CD8-positive, alpha-beta memory T cell (primary cell): ENCODE measurements at places on chromosomes 11 and 22. TPM values are rescaled to one million over a fixed set of nuclear protein-coding genes. Genes with fewer than 3 reads are reported as not detected.

DNA sequence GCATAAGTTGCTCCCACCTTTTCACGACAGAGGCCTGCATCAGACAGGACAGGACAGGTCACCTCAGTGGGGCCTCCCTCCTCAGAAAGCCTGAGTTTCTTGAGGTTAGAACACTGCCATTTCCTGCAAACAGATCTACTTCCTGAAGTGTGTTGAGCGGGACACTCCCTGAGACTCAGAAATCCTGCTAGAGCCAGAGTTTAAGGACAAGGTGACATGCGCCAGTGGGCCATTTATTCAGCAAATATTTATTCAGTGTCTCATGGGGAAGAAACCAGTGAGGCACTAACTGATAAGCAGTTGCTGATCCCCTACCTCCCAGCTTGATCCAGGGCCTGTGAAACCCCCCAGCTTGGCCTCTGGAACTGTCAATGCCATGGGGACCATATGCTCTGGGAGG lies 454.6 kb downstream of the SOX6 start:
- no peaks in the 10 kb centered on the region for H3K36me3 ChIP-seq
- no peaks in the 10 kb centered on the region for H3K27me3 ChIP-seq
- no peaks in the 10 kb centered on the region for H3K4me1 ChIP-seq
- no peak overlapping the region for H3K4me3 ChIP-seq
- DNase-seq = no peak

DNA sequence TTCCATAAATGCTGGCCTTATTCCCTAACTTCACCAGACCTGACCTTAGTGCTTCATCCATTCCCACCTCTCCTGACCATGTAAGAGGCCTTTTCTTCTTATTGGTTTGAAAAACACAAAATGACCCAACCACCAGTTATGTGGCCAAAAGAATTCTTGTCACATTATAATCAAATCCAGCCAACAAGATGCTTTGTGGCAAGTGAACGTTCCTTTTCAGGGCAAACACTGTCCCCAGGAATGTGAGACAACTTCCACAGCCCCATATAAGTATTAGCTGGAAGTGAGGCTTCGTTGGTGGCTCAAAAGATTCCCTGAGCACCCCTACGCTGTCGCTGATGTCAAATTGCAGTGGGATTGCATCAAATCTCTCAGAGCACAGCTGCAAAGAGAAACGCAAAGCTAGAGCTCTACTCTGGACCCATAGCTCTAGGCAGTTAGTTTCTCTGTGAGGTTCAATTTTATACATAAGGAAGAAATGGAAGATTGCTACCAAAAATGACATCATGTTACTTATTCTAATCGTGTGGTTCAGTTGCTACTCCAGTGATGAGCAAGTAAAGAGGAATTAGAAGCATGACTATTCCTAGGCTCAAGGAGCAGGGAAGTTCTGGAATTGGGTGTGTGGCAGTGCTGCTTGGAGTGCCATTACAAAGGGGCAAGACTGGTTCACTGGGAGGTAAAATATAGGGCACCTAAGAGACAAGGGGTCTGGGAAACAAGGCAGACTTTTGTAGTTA lies 26.1 kb downstream of the GLYATL1 start:
- no peaks in the 10 kb centered on the region for H3K27me3 ChIP-seq
- no peaks in the 10 kb centered on the region for H3K36me3 ChIP-seq
- no peak overlapping the region for H3K4me3 ChIP-seq
- no peak overlapping the region for H3K27ac ChIP-seq

GRCh38 chr11:117187799-117188481 lies 9.4 kb downstream of the SIDT2 start:
- H3K36me3 ChIP-seq = peaks cover 9% of the 10 kb centered on the region
- H3K27me3 ChIP-seq = no peaks in the 10 kb centered on the region
- no peak overlapping the region for H3K27ac ChIP-seq
- H3K4me3 ChIP-seq = no peak overlapping the region

DNA sequence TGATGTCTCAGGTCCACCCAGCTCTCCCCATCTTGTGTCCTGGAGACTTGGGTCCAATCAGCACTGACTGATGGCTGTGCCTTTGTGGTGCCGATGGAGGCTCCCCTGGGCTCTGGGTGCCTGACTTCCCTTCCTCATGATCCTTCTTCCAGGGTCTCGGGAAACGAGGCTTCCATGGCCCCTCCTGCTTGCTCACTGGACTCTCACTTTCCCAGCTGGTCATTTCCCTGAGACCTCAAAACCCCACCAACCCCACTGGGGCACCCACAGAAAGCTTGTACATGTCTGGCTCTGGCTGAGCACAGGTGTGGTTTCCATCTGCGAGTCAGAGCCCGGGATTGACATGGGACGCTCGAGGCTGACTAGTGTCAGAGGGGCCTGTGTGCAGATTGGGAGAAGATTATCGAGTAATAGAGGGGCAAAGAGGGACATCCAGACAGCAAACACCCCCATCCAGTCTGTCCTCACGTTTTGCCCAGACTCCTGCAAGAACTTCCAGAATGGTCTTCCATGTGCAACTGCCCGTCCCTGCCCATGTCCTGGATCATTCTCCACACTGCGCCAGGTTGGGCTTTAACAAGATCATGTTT lies 15.1 kb downstream of the APOL1 start:
- peaks cover 5% of the 10 kb centered on the region for H3K36me3 ChIP-seq
- no peak overlapping the region for H3K27ac ChIP-seq
- DNase-seq = no peak
- H3K4me1 ChIP-seq = no peaks in the 10 kb centered on the region
- no peak overlapping the region for H3K4me3 ChIP-seq

DNA sequence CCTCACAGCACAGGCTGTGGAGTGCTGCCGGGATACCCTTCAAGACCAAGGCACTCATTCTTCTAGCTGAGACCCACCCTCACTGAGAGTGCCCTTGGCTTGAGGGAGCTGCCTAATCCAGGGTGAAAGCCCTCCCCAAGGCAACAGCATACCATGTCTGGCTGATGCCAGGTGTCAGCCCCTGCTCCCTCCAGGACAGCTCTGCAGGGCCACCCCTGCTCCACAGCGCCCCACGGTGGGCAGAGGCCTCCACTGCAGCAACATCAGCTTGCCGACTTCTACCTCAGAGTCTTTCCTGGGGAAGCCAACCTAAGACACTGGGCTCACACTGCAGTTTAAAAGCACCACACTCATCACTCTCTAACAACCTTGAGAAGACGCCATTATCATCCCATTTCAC lies 29.0 kb downstream of the TTLL1 start:
- no peaks in the 10 kb centered on the region for H3K27me3 ChIP-seq
- no peak overlapping the region for H3K4me3 ChIP-seq
- H3K4me1 ChIP-seq = no peaks in the 10 kb centered on the region
- peak; percentile 14 for DNase-seq

TRIM29 gene
- not detected for total RNA-seq

FAT3 gene
- not detected for total RNA-seq

SYT13 gene
- total RNA-seq = not detected

EHF gene
- 0.58 TPM for total RNA-seq
